GM23338 (cell line): ENCODE measurements at places on chromosomes 11 and 22. TPM values are rescaled to one million over a fixed set of nuclear protein-coding genes. Genes with fewer than 3 reads are reported as not detected.

- no peaks in the 10 kb centered on the region for H3K27me3 ChIP-seq
- H3K27ac ChIP-seq, result no peak overlapping the region
- no peak overlapping the region for H3K4me3 ChIP-seq
- H3K4me1 ChIP-seq, result no peaks in the 10 kb centered on the region
- no peaks in the 10 kb centered on the region for H3K36me3 ChIP-seq
These were observed 194.4 kb upstream of the PGR start for GRCh38 chr11:101323997-101324396.

- no peak overlapping the region for H3K27ac ChIP-seq
- no peaks in the 10 kb centered on the region for H3K27me3 ChIP-seq
- no peaks in the 10 kb centered on the region for H3K4me1 ChIP-seq
- H3K36me3 ChIP-seq, result no peaks in the 10 kb centered on the region
- no peak overlapping the region for H3K4me3 ChIP-seq
- DNase-seq, result no peak
These were observed 773.2 kb downstream of the DLG2 start for GRCh38 chr11:84853841-84854497.

Gene GPHA2
- 0.83 TPM in 1 of 2 replicates, not detected in the other for total RNA-seq

GRCh38 chr22:49205483-49205800 lies 622.2 kb downstream of the BRD1 start:
- H3K4me3 ChIP-seq, result no peak overlapping the region
- H3K4me1 ChIP-seq, result no peaks in the 10 kb centered on the region
- no peaks in the 10 kb centered on the region for H3K36me3 ChIP-seq
- no peak for DNase-seq
- no peak overlapping the region for H3K27ac ChIP-seq

- H3K4me3 ChIP-seq, result no peak overlapping the region
- no peaks in the 10 kb centered on the region for H3K36me3 ChIP-seq
These were observed 1.8 kb upstream of the CHKB start for GRCh38 chr22:50584106-50585096.

Gene APOBEC3B
- 5.9 and 7.0 TPM in 2 replicates for total RNA-seq

DNA sequence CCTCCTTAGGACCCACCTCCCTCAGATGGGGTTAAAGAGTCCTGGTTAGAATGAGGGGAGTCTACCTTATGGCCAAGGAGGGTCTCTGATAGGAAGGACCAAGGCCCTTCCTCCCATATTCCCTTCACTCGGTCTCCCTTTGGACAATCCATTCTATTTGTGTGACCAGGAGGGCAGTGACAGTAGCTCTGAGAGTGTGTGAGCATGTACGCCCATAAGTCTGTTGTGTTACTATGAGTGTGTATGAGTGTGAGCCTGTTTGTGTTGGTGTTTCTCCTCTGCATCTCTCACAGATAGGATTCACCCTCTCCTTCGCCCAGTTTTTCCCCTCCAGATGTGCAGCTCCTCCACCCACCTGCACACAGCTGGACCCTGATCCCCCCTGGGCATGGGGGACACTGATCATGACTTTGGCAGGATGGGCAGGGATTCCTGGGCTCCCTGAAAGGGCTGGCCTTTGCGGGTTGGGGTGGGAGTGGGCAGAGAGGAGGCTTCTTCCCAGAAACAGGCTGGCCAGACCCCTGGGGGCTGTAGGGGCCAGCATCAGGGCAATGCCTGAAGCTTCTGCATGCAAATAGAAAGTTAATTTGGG lies 14.5 kb downstream of the PHLDB1 start:
- 0 out of 2 replicates have a peak, but pooled peaks cover 5% of the 10 kb centered on the region for H3K36me3 ChIP-seq
- peaks cover 36% of the 10 kb centered on the region for H3K4me1 ChIP-seq
- peak overlapping the region; percentile 92 for H3K4me3 ChIP-seq

Gene P2RY6
- total RNA-seq, result not detected in 2 replicates

Gene BATF2
- 0.58 and 1.6 TPM in 2 replicates for total RNA-seq
